ENCODE measurements at places on chromosomes 5 and 9.

- DNase-seq = no peak
Observed at GRCh38 chr9:107870927-107871680, 381.5 kb upstream of the KLF4 start.

DNA sequence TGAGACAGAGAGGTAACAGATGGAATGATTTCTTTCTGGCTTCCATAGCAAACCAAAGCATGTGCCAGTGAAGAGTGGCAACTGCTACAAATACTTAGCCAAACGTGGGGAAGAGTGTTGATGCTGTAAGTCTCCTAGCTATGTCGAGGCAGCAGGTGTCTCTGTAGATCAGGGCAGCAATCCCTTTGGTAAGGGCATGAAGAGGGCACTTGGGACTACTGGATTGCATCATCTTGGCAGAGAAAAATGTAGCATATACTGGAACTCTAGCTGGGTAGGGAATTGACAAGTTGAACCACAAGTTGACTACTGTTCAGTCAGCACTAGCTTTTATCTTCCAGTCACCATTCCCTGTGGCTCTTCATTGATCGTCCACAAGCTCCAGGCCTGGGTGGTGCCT is 75.8 kb downstream of the GHR start:
- no peak for DNase-seq

DNA sequence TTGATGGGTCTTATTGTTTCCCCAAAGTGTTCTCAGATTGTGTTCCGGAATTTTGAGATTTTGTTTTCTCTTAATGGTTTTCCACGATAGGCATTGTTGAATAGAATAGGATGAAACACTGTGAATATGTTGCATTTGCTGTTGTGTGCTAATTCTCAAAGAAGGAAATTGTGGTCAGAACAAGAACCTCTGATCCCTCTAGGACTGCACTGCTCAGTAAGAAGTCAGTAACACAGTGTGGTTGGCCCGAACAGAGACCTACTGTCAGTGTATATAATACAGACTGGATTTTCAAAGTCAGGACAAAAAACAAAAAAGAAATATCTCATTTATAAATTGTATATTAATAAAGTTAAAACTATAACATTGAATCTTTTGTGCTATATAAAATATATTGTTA is 494.8 kb downstream of the MAT2B start:
- DNase-seq = no peak

DNA sequence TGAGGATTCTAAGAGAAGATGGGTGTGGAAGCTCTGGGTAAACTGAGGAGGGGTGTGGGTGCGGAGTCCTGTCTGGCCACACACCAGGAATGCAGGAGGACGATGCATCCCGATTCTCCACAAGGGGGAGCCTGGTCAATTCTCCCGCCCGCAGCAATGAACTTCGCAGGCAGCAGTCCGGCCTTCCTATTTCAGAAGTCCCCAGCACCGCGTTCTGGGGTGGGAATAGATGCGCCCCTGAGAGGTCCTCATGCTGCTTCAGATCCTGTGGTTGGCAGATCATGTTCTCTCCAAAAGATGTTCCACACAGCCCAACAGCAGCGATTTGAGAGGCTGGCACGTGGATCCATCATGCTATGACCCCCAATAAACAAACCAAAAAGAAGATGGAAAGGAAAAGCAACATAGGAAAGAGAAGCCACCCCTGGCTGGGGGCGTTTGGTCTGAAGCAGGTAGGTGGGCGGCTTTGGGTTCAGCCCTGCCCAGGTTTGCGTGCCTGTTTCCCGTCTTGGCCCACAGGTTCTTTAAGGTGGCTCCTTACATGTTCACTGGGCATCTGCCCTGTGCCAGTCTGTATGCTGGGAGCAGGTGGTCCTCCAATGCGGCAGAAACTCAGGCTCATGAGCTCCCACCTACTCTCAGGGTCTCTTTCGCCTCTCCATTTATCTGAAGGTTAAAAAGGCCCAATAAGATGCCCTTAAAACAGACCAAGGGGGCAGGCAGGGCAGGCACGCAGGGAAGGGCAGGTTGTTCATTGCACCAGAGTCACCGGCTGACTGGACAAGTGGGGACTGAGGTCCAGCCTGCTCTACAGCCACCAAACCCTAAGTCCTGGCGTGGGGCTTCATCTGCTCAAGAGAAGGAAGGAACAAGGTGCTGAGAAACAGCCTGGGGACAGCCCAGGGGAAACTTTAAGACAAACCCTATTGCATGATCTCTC is 171.6 kb downstream of the PAX5 start:
- peak; percentile 20 for DNase-seq

Measured in NCI-H146 (cell line).